ENCODE measurements at places on chromosomes 4 and X.
A peak's percentile ranks its signal among the peaks of the same experiment; 100 is the strongest.

- DNase-seq: no peak
These were observed 8.8 kb upstream of the RASL11B start for GRCh38 chr4:52853351-52853750.

- no peak for DNase-seq
These were observed 1703.9 kb upstream of the TENM3 start for GRCh38 chr4:180539284-180539683.

DNA sequence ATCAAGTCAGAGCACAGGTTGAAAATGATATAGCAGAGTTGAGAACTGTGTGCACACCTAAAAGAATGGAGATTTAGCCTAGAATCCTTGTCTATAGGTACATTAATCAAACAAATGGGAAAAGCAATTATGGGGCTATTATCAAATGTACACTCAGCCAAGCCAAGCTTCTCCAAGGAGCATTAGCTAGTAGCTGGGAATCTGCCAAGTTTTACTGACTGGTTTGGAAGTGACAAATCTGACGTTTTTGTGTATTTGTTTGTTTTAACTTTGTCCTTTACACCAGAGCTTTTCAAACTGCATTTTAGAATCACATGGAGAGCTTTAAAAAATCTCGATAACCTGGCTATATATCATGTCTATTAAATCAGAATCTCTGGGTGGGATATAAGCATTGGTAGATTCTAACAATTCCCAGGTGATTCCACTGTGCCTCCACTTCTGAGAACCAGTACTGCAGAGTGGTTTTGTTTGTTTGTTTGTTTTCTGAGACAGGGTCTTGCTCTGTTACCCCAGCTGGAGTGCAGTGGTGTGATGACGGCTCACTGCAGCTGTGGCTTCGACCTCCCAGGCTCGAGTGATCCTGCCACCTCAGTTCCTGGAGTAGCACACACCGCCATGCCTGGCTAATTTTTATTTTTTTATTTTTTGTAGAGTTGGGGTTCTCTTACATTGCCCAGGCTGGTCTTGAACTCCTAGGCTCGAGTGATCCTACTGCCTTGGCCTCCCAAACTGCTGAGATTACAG is 279.8 kb downstream of the UNC5C start:
- no peak for DNase-seq

GRCh38 chr4:24794916-24795665 is at the start of gene SOD3:
TSS of gene SOD3 (plus strand) at chr4:24795573. CDS start at chr4:24799522, 3,949 bp downstream.
- DNase-seq: no peak

- DNase-seq: no peak
These were observed 944 bp downstream of the SNX25 start for GRCh38 chr4:185210102-185210981.

GRCh38 chr4:140315438-140315837 is 58.0 kb upstream of the SCOC start:
- no peak for DNase-seq

- DNase-seq: no peak
These were observed 276.3 kb downstream of the HNRNPD start for GRCh38 chr4:82097504-82097903.

GRCh38 chr4:45668128-45668527 is 455.7 kb downstream of the GABRG1 start:
- DNase-seq: no peak

GRCh38 chr4:185369731-185370130 is 26.0 kb downstream of the LRP2BP start:
- DNase-seq: no peak

DNA sequence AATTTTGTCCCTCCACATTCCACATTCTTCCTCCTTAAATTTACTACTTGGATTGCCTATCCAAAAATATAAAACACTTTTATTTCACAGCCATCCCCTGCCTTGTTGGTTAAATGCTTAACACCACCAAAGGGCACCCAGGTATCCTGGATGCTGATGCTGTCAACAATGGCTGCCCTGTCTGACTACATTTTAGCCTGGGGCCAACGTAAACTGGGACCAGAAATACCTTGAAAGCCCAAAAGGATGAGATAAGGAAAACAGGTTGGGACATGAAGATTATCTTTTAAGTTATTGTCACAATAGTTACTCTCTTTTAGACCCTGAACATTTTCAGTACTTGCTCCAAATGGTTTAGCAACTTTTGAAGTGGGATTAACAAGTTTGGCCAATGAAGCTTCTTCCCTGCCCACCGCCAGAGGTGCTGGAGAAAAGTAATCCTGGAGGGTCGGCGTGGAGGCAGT is 775 bp upstream of the YIPF6 start:
- DNase-seq: no peak

GRCh38 chr4:7987148-7987989 is 47.7 kb upstream of the AFAP1 start:
- peak; percentile 60 for DNase-seq

- DNase-seq: no peak
These were observed 32.2 kb downstream of the EDNRA start for GRCh38 chr4:147513091-147513490.

- no peak for DNase-seq
These were observed 49.9 kb upstream of the GIMD1 start for GRCh38 chr4:106418444-106418843.

DNA sequence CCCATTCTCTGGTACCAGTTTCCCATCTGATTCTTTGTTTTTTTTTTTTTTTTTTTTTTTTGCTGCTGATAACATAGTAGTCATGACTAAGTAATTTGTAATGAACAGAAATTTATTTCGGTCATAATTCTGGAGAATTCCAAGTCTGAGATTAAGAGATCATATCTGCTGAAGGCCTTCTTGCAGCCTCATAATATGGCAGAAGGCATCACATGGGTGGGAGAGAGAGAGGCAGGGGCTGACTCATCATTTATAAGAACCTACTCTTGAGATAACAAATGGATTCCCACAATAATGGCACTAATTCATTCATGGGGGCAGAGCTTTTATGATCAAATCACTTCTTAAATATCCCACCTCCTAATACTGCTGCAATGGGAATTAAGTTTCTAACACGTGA is 1034.3 kb downstream of the STIM2 start:
- DNase-seq: no peak

DNA sequence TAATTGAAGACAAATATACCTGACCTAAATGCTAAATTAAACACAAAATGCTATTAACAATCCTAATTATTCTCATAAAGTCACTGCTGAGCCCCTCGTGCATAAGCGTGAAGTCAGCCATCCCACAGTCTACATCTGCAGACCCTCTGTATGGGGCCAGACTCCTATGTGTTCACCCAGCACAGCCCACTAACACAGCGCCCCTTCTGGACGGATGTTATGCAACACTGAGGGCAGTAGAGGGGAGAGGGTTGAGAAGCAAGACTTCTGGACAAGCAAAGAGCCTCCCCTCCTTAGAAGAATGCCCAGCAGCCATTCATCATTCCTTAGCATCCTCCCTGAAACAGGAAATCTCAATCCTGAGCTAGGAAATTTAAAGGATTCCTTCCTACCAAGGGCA is 7.9 kb downstream of the TRPC3 start:
- DNase-seq: no peak

DNA sequence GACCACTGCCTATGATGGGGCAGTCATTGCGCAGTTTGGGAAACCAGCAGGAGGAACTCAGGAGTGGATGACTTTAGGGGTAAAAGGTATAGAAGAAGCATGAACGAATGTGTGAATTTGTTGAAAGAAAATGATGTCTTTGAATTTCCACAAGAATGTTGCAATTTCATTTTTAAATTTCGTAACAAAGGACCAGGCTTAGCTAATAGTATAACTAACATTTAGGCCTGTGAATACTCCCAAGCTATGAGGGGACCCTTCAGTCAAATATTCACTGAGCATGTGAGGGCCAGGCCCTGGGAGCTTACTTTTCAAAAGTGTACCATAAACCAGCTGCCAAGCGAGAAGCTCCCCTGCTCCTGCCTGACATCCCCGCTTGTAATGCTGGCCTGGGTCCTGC is 5.3 kb downstream of the MPC1L start:
- no peak for DNase-seq

- no peak for DNase-seq
These were observed 11.5 kb downstream of the ETNPPL start for GRCh38 chr4:108751321-108751720.

DNA sequence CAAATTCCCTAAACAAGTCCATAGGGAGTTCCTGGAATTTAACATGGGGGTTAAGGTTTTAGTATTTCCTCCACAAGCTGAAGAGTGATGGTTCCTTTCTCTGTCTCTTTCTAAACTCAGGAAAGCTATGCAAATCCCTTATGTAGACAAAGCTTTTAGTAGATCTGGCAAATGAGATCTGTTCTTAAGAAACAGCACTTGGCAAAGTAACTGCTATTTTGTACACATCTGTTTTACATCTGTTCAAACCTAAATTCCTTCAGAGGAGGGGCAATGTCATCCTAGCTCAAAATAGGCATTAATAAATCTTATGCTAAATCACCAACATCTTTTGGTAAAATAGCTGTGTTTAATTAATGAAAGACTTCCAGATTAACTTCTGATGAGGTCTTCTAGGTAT is 137.8 kb upstream of the TBC1D9 start:
- no peak for DNase-seq

DNA sequence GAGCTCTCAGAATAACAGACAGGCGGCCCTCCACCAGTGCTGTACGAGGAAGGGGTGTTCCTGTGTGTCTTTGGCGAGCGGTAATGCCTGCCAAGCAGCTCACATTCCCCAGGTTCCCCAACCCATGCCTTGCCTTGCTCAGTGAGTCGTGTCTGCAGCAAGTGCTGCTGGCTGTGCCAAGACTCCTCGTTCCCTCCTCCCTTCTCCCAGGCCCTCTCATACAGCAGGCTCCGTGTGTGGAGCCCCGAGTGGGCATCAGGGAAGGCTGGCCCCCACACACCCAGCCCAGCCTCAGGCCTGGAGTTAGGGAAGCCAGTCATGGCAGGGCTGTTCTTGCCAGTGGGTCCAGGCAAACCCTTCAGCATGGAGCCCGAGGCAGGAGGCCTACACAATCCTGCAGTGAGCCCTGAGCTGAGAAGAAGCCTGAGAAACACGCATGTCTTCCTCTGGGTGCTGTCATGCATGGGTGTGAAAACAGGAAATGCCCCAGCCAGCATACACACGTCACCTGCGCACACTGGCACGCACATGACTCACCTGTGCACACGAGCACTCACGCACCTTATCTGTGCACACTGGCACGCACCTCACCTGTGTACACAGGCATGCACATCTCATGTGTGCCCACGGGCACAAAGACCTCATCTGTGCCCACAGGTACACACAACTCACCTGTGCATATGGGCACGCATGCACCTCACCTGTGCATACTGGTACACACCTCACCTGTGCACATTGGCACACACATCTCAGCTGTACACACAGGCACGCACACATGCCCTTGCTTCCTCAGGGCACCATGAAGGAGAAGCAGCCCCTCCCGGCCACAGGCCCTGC is 238.7 kb downstream of the DHRSX start:
- no peak for DNase-seq

GRCh38 chr4:7766086-7766485 is 173.6 kb downstream of the AFAP1 start:
- DNase-seq: no peak

GRCh38 chrX:155611302-155611701 is 1.4 kb downstream of the TMLHE start:
- no peak for DNase-seq

DNA sequence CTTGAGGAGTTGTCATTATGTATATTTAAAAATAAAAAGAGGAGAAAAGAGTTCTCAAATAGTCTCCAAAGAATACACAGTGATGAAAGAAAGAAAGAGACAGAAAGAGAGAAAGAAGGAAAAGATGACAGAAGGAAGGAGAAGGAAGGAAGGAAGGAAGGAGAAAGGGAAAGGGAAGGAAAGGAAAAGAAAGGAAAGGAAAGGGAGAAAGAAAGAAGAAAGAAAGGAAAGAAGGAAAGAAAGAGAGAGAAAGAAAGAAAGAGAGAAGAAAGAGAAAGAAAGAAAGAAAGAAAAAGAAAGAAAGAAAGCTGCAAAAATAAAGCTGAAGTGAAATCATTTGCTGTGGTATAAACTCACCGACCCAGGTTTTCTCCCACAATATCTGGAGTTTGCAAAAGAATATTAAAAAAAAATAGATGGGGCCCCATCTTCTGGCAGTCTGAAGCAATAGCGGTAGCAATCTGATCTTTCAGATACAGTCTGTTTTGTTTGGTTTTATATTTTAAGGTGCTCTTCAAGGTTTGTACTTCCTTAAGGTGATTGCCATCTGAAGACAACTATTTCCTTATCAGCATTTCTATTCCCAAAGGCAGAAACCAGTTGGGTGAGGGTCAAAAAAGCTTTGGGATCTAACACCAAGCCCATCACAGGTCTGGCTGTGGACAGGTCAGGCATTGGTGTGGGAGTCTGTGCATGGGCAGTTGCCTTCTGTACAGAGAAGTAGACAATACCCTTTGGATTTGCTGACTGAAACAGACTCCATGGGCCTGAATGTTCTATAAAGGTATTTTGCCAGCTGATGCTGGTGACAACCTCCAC is 160.4 kb downstream of the CPEB2 start:
- DNase-seq: no peak

- DNase-seq: no peak
These were observed 273.2 kb downstream of the IL15 start for GRCh38 chr4:141909541-141909940.

- DNase-seq: no peak
These were observed 22.3 kb upstream of the RASGEF1B start for GRCh38 chr4:81494031-81494431.

DNA sequence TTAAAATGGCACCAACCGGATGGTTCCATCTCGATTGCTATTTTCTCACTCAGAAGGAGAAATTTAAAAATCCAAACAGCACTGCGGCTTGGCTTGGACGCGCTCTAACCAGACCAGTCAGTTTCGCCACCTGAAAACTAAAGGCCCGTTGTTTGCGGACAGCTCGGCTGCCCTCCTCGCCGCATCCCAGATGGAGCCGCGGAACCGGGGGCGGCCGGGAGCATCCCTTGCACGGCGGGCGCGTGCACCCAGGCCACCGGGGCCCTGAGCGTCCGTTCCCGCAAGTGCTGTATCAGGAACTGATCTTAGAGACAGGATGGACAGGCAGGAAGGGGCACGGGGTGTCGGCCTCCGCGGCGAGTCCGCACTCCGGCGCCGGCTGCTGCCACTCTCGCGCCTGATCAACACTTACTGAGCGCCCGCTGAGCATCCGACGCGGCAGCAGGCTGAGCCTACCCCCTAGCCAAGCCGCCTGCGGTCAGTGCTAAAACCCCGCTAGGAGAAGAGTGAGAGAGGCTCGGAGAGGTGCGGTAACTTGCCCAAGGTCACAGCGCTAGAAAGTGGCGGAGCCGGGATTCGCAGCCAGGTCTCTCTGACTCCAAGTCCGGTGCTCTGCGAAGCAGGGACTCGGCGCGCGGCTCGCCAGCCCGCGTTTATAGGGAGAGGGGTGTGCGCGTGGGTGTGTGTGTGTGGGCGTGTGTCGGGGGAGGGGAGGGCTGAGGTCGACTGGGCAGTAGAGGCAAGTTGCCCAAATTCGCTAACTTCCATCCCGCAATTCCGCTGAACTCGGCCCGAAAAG is at the start of gene CITED1:
CITED1 (minus strand) TSS at position 629 of the 799 bp plus-strand sequence. CDS start 3,045 bp downstream, outside the sequence.
- no peak for DNase-seq

- no peak for DNase-seq
These were observed 790.3 kb upstream of the HTR2C start for GRCh38 chrX:113793563-113793962.

All from stimulated activated CD8-positive, alpha-beta memory T cell treated with anti-CD3 and anti-CD28 coated beads, Interleukin-4, amount 100 ng/mL, for 4 hours (primary cell).